Gastroesophageal sphincter (tissue), 4 donors: ENCODE measurements at places on chromosomes 1 and 21.

GRCh38 chr1:89274411-89274857, 1.8 kb upstream of the GBP5 start:
- ATAC-seq, result peak; percentile 72

- no peak for ATAC-seq
Measured at GRCh38 chr1:118101999-118102398, 83.0 kb downstream of the SPAG17 start.

DNA sequence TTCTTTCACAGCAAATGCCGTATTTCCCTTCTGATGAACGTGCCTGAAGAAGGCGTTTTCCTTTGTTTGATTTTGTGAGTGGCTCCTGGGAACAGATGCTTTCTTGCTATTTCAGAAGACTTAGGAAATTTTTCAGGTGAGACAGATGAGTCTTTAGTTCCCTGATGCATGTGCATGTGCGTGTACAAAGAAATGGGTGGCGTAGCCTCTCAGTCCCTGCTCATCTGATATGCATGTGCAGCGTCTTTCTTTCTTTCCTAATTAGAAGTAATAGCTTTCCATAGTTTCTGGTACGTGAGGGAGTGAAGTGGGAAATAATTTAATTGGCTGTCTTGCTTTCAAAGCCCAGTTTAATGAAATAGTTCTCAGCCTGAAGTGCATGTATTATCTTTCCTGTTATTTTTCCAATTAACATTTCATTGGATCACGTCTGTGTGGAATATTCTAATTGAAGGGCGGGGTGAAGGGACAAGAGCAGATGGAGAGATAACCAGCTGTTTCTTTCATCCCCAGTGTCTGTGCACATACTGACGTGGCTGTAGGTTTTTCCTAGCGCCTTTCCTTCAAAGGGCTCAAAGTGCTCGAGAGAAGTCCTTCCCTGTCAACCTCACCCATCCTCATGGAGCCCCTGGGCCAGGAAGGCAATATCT, 104.3 kb downstream of the FAM78B start:
- ATAC-seq, result no peak

DNA sequence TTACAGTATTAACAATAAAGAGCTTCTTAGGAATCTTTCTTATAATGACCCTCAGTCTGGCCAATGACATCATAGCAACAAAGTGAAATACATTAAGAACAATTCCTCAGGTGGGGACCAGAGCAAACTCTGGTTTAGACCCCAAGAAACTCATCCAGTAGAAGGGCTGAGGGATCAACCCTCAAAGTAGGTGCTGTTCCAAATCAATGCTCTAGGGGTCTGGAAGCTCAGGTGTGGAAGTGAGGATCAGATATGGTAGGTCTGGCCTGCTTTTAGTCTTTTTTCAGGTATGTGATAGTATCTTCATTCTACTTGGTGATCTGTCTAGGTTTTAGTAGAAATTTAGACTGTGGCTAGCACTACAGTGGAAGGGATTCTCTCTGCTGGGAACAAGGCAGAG, 291.7 kb downstream of the PDE4B start:
- ATAC-seq, result no peak

DNA sequence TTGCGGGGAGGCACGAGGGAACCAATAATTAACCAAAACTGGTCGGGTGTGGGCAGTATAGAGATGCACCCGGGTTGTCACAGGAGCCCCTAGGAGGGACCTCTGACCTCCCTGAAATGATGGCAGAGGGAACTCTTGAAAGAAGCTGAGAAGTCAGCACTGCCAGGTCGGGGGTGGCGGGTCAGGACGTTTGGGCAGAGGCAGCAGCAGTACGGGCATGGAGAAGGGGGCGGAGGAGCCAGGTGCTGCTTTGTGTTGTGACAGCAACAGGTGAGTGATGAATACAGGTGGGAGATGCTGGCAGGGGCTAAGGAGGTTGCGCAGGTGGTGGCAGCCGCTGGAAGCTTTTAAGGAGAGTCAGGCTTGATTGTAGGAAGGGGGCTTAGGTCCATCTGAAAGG, 11.7 kb downstream of the TNFRSF1B start:
- no peak for ATAC-seq

GRCh38 chr1:189429610-189430009, 1048.1 kb downstream of the BRINP3 start:
- ATAC-seq, result no peak

DNA sequence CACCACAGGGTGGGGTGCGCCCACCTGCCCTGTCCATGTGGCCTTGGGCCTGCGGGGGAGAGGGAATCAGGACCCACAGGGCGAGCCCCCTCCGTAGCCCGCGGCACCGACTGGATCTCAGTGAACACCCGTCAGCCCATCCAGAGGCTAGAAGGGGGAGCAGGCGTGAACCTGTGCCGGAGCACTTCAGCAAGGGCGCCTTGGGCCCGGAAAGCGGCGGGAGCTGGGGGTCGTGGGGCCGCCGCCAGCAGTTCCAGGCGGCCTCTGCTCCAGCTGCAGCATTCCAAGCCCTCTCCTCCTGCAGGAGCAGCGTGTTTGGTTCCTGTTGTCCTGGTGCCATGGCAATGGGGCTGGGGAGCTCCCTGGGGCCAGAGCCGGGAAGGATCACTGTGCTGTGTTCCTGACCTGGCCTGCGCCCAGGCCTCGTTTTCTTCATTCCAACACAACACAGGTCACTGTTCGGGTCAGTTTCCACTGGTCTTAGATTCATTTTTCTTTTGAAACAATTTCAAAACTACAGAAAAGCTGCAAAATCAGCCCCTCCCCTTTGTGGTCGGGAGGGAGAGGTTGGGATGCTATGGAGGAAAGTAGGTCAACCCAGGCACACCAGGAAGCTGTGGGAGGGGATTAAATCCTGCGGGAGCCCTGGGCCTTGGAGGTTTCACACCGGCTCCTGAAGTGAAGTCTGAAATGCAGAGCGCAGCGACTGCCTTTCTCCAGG, 18.8 kb downstream of the SLX9 start:
- peak; percentile 85 for ATAC-seq

DNA sequence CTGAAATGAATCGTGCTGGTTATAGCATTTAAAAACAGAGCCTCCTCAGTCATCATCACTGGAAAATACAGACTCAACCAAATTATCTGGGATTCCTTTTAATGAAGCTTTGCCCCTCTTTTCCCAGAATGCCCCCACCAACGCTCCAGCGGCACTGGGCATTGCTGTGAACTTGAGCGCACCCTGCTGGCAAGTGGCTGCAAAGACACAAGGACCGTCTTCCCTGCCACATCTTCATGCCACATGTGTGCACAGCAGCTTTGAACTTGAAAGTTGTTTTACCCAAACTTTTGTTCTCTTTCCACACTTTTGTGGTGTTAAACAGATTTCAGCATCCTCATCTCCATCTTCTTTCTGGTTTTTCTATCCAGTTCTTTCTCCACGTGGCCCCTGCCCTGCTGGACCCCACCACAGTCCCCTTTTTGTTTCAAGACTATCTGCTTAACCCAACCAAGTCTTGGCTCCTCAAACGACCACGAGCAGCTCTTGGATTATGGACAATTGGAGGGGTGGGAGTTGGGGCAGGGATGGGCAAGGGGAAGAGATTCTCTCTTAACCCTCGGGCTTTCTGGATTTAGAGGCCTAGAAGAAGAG, 12.8 kb upstream of the LMX1A start:
- ATAC-seq, result no peak

DNA sequence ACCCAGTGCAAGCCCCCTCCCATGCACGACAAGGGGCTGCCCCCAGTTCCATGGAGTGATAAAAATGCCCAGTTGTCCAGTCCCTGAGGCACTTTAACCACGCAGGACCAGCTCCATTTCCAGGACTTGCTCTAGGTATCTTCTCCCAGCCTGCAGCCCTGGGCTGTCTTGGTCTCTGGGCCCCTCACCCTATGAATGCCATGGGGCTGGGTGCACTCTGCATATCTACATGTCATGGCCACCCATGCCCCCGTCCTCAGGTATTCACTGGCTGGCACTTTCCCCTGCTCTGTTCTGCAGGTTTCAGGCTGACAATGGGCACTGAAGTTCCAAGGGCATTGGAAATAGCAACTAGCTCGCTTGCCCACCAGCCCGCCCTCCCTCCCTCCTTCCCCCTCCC, 19.6 kb upstream of the C1orf174 start:
- ATAC-seq, result no peak

GRCh38 chr1:189149547-189150375, 1327.9 kb downstream of the BRINP3 start:
- no peak for ATAC-seq

- ATAC-seq, result no peak
Measured at GRCh38 chr1:150961756-150962155, 12.9 kb downstream of the CERS2 start.
